Skin of body (tissue), 3 donors: ENCODE measurements at places on chromosomes 2 and 18. TPM values are rescaled to one million over a fixed set of nuclear protein-coding genes. Genes with fewer than 3 reads are reported as not detected.

FKBP1B gene
- 3.3 TPM for total RNA-seq

TEX261 gene
- total RNA-seq, result 14.3 TPM

FBXO15 gene
- total RNA-seq, result 1.5 TPM

EGR4 gene
- 0.10 TPM for total RNA-seq

- no peak for DNase-seq
These were observed 49.9 kb downstream of the KCNG3 start for GRCh38 chr2:42443718-42444399.

DNA sequence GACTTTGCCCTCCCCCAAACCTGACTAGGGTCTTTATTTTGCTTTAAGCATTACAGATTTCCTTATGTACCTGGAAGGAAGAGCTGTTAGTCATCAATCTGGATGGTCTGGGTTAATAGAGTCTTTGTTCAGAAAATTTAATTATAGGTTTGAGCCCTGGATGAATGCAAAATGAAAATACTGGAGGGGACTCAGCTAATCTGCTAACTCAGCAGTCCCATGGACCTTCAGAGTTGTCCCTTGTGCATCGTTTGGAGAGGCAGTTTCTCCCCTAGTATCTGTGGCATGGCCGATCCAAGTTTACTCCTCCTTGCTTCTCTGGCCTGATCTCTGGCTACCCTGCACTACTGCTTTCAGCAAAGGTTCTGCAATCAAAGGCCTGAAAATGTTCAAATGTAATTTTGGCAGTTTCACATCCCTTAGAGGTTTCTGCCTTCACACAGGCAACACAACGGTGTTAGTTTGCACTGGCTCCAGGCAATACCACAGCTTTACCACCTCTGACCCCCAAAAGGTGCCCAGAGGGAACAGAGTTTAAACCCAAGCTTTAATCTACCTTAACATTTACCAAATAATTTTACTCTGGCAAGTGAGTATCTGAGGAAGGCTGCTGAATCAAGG, 134.3 kb downstream of the THADA start:
- no peak for DNase-seq

DNA sequence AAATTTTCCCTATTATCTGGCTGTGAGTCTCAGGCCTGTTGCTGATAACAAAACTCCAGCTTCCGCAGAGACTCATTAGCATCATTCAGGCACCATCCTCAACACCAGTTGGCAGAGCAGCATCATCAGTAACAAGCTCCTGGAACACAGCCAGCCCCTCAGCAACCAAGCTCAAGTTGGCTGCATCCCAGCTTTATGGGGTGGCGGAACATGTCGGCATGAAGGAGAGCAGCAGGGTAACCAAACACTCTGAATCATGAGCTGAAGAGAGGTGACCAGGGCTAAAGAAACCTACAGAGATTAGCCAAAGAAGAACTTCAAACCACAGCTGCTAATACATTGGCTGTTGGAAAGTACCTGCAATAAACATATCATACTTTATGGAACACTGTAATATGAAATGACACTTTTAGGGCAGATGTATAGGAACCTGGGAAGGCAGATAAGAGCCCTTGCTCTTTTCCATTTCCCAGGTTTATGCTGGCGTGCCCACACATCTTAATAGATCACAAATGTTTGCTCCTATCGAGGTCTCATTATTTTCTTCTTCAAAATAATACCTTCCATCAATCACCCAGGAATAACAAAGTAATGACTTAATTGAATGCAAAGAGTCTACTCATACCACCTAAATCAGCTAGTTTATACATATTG, 63.8 kb downstream of the PDE11A start:
- no peak for DNase-seq

DNA sequence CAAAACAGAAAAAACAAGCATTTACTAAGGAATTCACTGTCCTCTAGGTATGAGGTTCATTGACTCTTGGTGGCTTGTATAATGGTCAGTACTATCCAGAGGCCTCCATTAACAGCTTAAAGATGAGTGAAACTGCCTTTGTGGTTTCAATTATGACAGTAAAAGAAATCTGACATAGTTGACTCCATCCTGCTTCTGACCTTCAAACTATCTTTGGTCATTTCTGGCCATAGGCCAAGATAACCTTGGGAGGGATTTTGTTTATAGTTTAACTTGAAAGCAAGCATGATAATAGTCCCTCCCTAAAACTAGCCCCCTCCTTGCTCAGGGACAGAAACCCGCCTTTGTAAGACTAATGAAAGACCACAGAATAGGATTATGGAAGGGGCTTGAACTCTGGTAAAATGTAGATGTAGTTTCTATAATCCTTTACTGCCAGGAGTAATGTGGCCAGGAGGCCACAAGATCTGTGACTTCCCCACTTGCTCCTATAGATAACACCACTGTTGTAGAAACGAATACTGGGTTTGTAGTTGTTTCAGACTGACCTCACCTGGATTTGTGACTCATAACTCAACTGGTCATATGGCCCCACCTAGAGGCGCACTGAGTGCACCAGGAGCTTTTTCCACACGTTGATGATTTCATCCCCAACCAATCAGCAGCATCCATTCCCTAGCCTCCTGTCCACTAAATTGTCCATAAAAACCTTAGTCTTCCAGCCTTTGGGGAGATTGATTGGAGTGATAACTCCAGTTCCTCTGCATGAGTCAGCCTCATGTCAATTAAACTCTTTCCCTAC, 8.6 kb upstream of the PLEKHM3 start:
- DNase-seq, result no peak

GRCh38 chr18:5462227-5462626, 81.6 kb downstream of the EPB41L3 start:
- no peak for DNase-seq

GRCh38 chr18:45852631-45853030, 27.2 kb downstream of the SIGLEC15 start:
- DNase-seq, result no peak

DNA sequence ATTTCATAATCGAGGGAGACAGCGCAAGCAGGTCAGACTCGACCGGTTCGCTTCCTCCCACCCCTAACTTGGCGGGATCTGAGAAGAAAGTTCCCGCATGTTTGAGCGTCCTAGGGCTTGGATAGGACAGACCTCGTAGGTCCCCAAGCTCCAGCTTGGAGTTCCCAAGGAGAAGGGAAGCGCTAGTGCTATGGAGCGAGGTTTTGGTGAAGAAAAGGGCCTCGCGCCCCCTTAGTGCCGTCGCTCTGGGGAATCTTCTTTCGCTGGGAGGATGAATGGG, 11.6 kb upstream of the SKOR2 start:
- DNase-seq, result no peak

- DNase-seq, result no peak
These were observed 266.5 kb upstream of the SALL3 start for GRCh38 chr18:78713069-78713468.

DNA sequence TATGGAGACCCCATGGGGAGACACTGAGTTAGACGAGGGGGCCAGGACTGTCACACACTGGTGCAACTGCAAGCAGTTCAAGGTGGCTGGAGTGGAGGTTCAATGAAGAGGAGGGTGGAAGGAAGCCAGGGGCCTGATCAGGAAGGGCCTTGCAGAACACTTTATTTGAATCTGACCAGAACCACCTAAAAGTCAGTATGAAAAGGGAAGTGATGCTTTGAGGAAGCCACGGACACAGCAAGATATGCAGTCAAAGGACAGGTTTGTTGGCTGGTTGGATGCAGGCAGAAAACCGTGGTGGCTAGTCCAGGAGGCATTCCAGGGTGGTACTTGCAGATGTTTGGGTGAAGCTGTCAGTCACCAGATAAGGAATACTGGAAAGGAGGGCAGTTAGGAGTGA, 3.5 kb upstream of the FAM124B start:
- no peak for DNase-seq

- no peak for DNase-seq
These were observed 170.0 kb downstream of the PDE11A start for GRCh38 chr2:177902395-177903163.

GRCh38 chr2:65553504-65554074, 121.2 kb upstream of the SPRED2 start:
- DNase-seq, result no peak

GRCh38 chr18:68121308-68121707, 593.6 kb downstream of the TMX3 start:
- no peak for DNase-seq
